ENCODE measurements at places on chromosomes 13 and 19. TPM values are rescaled to one million over a fixed set of nuclear protein-coding genes. Genes with fewer than 3 reads are reported as not detected.

DNA sequence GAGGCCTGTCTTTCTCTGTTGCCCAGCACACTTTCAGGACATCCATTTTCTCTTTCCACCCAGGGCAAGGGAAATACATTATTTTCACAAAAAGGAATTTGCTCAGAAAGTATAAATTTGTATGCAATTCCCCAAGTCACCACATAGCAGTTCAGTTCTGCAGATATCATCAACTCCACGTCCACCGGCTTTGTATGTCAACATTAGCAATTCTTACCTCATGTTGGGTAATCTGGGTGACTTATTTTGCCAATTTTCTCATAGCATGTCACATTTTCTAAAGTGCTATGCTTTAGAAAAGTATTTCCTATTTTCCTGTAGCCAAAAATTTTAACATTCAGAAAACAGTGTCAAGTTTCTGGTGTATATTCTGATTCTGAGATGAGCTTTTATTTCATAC lies 501.8 kb downstream of the EFNB2 start:
- DNase-seq: peak; percentile 24

DNA sequence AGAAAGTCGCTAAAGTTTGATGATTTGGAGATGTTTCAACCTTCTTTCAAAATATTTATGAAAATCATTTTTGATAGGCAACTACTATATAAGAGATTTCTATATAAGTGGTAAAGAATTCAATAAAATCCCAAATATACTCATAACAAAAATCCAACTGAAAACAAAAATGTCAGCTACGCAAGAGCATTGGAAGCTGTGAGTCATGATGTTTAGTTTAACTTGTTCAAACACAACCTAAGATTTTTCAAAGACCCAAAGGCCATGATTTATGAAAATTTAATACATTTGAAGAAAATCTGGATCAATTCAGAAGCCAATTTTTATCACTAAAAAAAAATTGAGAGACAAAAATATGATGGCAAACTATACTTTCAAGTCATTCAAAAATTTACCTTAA lies 226.6 kb downstream of the MZT1 start:
- DNase-seq: no peak

Gene ATP1A3
- polyA plus RNA-seq: 0.20 TPM

DNA sequence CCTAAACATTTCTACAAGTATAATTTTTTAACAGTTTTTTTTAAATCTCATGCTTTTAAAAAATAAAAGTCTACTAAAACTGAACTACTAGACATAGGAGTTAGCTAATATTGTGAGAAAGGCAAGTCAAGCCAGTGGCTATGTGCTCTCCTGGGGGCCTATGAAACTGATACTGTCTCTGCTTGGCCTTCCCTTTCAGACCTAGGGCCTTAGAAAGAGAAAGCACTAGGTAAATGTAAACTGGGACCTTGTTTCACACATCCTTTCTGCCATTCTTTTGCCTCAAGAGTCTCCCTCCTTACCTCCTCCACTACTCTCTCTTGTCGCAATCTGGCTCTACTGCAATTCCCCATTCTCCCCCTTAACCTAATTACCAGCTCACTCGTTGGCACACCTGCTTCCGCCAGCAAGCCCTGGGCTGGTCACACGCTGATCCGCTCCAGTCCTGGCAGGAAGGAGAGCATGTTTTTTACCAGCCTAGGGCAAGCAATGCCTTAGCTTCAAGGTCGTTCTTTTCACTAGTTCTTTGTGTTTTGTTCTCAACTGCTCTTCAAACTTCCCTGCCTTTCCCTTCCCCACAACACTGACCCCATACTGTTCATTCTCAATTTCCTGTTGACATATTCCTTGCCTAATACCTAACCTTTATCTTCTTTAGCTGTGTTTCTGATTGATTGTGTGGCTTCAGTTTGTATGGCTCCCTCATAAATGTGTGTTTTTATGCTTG lies 23.1 kb downstream of the TBC1D4 start:
- DNase-seq: no peak
